ENCODE measurements at places on chromosomes 1 and 21.

GRCh38 chr1:171939740-171940139, 98.4 kb downstream of the DNM3 start:
- DNase-seq: no peak

DNA sequence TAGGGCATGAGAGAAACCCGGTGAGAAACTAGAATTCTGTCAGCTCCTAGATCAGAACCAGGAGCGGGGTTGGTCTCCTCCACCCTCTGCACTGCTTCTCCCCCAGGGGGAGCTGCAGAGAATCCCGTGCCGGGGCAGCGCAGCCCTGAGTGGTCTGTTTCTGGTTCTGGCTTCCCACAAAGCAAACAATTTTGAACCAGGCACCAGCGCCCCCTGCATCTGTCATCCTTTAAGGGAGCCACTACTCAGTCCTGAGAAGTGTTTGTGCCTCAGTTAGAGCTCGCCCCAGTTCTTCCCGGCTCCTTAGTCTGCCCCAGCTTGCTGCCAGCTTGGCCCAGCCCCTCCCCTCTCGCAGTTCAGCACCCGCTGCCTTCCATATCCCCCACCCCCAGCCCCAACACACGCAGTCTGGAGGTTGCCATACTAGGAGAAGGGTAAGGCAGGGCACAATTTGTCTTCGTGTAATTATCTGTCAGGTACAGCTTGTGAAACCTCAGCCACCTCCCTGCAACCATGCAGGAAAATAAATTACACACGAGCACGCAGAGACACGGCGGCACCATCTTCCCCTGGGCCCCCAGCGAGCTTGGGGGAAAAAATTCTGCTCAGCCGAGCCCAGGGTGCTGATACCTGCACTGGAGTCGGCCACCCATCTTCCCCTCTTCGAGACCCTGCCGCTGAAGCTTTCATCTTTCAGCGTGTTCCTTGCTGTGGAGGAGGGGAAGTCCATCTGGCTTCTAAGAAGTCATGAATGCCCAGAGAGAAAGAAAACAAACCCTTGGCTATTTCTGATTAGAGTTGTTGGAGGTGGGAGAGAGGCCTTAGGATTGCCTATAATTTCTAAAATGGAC, 62.6 kb upstream of the CD1D start:
- DNase-seq: no peak

DNA sequence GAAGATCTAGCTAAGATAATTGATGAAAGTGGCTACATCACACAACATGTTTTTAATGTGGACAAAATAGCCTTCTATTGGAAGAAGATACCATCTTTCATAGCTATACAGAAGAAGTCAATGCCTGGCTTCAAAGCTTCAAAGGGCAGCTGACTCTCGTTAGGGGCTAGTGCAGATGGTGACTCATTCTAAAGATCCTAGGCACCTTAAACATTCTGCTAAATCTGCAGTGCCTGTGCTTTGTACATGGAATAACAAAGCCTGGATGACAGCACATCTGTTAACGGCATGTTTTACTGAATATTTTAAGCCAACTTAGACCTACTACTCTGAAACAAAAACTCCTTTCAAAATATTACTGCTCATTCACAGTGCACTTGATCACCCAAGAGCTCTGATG, 65.6 kb upstream of the USP24 start:
- DNase-seq: no peak

DNA sequence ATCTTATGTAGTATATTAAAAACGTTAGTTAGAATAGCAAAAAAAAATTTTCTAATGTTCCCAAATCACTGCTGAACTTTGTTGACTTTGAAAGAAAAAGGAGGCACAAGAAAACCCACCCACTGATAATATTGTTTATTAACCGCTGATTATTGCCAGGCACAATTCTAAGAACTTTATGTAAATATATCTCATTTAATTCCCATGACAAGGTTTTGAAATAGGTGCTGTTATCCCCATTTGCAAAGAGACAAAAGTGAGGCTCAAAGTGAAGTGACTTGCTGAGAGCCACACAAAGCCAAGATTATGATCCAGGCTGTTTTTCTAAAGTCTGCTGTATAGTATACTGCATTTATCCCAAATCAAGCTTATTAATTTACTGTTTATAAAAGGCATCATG, 56.4 kb downstream of the SASS6 start:
- no peak for DNase-seq

DNA sequence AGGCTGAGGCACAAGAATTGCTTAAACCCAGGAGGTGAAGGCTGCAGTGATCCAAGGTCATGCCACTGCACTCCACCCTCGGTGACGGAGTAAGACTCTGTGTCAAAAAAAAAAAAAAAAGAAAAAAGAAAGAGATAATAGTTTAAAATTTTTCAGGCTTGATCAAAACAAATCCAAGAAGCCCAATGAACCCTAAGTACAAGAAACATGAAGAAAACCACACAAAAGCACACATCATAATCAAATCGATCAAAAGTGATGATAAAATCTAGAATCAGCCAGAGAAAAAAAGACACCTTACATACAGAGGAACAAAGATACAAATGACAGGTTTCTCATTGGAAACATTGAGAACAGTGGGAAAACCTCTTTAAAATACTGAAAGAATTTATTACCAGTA, 31.5 kb downstream of the LDLRAD1 start:
- no peak for DNase-seq

- DNase-seq: no peak
These were observed 40.8 kb downstream of the ITSN1 start for GRCh38 chr21:33682992-33683627.

DNA sequence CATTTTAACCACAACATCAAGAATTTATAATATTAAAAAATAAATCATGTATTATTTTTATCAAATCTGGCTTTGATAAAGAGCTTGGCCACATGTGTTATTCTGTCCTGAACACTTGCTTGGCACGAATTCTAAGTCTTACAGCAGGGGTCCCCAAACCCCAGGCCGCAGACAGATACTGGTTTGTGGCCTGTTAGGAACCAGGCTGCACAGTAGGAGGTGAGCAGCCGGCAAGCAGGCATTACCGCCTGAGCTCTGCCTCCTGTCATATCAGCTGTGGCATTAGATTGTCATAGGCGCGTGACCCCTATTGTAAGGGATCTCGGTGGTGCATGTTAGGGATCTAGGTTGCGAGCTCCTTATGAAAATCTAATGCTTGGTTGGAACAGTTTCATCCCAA, 127.6 kb upstream of the IVNS1ABP start:
- DNase-seq: no peak

DNA sequence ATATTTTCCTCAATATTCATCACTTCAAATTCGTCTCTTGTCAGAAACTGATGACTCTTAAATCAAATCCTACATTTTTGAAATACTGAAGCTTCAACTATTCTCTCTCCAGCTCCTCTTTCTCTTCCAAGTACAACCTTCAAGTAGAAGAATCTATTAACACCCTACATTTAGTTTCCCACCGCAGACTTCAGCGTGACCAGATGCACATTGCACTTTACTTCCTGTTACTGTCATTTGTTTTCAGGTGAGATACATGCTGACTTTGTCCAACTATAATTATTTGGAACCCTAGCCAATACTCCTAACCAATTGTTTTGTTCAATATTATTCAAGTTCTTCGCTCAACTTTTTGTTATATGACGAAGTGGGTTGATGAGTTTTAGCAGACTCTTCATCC, 116.0 kb downstream of the MRPL39 start:
- DNase-seq: no peak

GRCh38 chr1:65311760-65312159, 2.4 kb downstream of the DNAJC6 start:
- no peak for DNase-seq

DNA sequence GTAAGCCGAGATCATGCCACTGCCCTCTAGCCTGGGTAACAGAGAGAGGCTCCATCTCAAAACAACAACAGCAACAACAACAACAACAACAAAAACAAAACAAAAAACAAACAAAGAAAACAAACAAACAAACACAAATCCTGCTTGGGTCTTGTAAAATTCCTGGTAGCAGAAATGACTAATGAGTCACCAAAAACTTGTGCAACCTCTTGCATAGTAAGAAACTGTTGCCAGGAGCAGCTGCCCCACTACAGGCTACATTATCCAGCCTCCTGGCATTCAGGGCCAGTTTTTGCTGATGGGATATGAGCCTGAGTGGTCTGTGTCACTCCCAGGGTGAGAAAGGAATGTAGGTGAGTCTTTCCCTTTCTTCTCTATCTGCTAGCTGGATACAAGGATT, 245.4 kb downstream of the TNR start:
- no peak for DNase-seq

DNA sequence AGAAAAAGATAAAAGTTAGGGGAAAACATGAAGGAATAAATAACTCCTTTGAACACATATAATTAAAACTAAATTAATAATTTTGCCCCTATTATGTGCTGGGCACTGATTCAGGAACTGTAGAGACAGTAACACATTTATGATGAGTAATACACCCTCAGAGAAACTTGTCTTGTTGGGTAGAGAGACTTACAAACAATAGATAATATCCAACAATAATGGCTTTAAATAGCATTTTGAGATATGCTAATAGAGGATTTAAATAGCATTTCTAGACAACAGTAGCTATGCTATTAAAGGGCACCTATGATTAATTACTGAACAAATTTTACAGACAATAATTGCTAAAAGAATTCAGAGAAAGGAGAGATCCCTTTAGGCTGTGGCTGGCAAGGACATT, 455.5 kb downstream of the NUF2 start:
- no peak for DNase-seq

DNA sequence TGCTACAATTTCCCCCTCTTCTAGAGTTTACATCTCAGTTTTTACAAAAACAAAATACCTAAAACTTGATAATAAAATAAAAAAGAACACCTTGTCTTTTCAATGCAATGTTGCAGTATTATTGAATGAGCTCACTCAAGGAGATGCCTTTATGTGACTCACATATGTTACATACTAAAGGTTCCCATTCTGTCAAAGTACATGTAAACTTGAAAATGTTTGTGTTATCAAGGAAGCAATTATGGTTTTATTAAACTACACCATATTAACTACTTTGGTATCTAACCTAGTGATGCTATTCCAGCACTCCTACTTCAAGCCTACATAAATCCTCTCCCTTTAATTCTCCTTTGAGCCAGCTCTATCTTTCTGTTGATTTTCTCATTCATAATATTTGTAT, 658.3 kb downstream of the PTPRC start:
- DNase-seq: no peak

DNA sequence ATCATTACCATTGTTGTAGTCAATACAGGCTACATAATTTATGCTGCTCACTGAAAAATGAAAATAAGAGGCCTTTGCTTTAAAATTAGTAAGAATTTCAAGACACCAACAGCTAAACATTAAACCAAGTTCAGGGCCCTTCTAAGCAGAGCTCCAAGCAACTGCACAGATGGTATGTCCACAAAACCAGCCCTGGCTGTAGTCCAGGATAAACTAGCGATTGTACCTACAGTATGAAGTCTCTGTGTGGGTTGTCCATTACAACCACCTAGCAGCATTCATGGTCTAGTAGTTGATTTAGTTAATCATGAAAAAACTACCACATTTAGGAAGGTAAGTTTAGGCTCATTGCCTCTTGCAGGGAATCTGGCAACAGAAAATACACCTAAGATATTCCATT, 35.3 kb downstream of the CLCA4 start:
- no peak for DNase-seq

DNA sequence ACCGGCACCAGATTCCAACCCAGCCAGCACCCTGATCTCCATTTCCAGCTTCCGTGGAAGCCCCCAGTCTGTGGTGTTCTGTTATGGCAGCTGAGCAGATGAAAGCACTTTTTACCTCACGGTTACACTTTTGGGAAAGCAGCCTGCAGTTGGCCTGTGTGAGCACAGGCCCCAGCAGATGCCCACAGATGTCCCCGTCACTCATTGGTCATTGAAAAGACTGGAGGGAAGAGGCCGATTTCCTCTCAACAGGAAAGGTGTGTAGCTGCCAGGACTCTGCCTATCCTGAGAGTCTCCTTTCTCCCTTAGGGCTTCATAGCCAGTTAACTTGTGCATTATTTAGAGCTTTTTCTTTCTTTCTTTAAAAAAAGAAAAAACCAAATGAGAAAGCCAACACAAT, 123.0 kb downstream of the PCBP3 start:
- no peak for DNase-seq

- DNase-seq: no peak
These were observed 315.5 kb upstream of the CAMK1G start for GRCh38 chr1:209267968-209268367.

DNA sequence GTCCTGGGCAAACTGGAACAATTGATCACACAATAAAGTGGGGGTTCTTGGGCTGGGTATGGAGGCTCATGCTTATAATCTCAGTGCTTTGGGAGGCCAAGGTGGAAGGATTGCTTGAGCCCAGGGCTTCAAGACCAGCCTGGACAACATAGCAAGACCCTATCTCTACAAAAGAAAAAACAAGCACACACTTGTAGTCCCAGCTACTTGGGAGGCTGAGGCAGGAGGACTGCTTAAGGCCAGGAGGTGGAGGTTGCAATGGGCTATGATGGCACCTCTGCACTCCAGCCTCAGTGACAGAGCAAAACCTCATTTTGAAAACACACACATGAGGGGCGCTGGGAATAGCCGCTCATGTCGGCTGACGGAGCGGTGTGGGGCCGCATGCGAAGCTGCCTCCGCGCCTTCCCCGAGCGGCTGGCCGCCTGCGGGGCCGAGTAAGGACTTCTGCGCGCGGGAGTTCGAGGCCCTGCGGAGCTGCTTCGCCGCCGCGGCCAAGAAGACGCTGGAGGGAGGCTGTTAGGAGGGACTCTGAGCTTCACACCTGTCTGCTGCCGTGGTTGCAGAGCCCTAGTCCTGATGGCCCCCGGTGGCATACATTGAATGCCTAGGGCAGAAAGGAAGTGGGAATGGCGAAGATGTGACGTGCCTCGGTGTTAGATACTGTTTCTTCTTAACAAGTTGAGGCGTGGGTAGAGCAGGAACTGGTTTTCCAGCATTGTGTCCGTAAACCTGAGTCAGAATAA, 59.5 kb downstream of the ACBD3 start:
- DNase-seq: no peak

GRCh38 chr1:229579059-229579673, 20.7 kb upstream of the ABCB10 start:
- no peak for DNase-seq

- DNase-seq: no peak
These were observed 220.6 kb upstream of the PLD5 start for GRCh38 chr1:242745079-242745478.

DNA sequence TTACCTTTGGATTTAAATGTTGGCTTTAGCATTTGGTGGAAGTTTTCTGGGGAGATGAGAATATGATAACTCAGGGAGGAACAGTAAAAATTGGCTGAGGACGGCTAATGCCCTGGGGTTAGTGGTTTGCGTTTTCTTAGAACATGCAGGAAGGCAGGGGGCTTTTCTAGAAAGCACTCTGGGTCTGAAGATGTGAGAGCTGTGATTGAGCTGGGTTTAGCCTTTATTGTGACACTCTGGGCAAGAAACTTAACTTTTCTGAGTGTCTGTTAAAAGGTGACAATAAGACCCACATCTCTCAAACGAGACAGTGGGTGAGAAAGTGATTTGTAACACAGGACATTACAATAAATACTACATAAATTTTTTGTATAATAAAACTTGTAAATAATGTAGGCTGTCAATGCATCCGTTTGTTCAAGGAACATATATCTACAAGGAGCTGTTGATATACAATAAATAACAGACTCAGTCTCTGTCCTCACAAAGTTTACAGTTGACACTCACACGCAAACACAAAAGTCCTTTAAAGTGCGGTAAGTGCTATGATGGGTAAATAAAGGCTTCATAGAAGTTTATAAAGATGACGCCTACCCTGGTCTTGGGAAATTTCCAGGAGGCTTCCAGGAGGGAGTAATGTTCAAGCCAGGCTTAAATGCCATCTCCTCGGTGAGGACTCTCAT, 49.5 kb upstream of the MRPS6 start:
- DNase-seq: no peak

Measured in AG09319 (cell line).